Stimulated activated CD8-positive, alpha-beta memory T cell treated with anti-CD3 and anti-CD28 coated beads, Interleukin-4, amount 100 ng/mL, for 48 hours (primary cell): ENCODE measurements at places on chromosomes 5 and 9.

GRCh38 chr5:168159425-168159824, 132.0 kb upstream of the WWC1 start:
- DNase-seq, result no peak

DNA sequence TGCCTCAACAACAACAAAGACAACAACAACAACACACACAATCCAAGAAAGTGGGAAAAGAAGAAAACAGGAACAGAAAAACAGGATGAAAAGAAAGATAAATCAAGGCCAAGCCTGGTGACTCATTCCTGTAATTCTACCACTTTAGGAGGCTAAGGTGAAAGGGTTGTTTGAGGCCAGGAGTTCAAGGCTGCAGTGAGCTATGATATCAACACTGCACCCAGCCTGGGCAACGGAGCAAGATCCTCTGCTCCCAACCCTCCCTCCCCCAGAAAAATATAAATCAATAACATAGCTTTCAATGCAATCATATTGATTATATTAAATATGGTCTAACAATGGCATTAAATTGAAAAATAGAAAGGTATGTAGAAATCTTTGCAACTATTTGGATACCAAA, 32.1 kb downstream of the CENPK start:
- DNase-seq, result no peak

GRCh38 chr9:120755810-120756434, 37.3 kb downstream of the FBXW2 start:
- DNase-seq, result peak; percentile 79

DNA sequence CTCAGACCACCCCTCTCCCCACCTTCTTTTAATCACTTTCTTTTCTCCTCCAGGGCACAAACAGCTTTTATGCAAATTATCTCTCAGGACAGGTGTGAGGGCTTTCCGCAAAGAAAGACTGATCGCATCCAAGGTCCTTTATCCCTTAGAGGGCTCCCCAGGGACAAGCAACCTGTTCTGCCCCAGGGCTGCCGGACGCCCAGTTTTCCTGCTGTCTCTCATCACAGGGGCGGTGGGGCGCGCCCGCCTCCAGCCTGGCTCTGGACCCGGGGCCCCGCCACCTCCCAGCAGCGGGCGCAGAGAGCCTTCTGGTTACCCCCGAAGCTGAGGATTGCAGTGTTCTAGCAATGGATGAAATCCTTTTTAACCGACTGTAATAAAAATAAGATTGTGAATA, 266.1 kb downstream of the CWC27 start:
- DNase-seq, result no peak

- no peak for DNase-seq
These were observed 379.0 kb downstream of the GLIS3 start for GRCh38 chr9:3920604-3921582.

DNA sequence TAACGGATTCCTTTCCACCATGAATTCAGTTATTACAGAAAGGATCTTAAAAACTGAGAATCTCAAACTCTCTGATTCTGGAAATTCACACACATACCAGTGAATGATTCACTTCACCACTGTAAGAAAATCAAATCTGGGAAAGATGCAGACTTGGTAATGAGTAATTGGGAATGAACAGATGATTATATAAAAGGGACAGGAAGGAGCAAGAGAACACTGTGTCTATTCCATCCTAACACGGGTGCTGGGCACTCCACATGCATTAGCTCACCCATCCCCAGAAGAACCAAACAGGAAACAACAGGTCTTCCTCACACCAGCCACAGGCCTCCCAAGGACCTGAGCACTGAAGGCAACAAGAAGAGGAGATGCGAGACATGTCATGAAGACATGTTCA, 74.8 kb upstream of the ZNF622 start:
- DNase-seq, result no peak

GRCh38 chr5:159971038-159971437, 37.9 kb upstream of the TTC1 start:
- DNase-seq, result no peak

DNA sequence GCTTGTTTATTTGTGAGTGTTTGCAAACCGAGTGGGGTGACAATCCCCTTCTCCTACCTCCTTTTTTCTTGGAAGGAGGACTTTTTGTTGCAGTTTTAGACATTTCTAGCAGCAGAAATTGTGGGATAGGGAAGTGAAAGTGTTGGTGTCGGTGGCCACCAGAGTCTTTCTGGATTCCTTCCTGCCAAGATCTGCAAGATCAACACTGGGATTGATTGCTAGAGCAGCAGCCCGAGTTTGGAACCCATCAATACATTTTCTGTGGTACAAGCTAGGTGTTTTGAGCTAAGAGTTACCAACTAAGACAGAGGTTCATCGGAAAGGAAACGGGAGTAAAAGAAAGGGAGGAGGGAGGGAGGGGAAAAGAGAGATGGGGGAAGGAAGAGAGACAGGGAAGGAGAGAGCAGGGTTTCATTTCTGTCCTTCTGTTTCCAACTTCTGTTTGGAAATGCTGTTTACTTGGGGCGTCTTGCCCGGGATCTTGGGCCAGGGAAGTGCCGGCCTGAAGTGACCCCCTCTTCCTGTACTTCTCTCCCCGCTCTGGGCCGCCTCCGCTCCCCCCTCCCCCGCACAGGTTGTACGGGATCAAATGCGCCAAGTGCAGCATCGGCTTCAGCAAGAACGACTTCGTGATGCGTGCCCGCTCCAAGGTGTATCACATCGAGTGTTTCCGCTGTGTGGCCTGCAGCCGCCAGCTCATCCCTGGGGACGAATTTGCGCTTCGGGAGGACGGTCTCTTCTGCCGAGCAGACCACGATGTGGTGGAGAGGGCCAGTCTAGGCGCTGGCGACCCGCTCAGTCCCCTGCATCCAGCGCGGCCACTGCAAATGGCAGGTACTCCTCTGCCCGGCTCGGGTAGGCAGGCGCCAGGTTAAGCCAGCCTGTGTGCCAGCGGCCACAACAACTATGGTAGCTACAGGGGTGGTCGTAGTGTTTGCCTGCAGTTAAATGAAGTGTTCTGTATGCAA, 4.0 kb downstream of the ISL1 start:
- DNase-seq, result no peak

DNA sequence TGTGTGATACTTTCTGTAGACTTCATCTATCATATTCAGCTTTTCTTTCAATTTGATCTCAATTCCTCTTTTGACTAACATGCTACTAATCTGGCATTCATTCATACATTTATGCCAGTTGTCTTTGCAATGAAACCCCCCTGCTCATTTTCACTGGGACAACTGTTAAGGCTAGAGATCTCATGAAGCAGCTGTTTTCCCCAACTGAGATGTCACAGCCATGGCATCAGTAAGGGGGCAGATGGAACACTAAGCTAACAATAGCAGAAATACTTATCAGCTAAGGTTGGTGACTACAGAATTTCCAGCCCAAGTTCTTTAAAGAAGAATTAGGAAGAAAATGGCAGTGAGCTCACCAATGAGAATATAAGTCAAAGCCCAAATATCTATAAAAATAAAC, 9.4 kb downstream of the TMED7 start:
- DNase-seq, result no peak

- no peak for DNase-seq
These were observed 37.2 kb downstream of the DCAF12 start for GRCh38 chr9:34089311-34089710.

- no peak for DNase-seq
These were observed 107.8 kb downstream of the KCNIP1 start for GRCh38 chr5:170611449-170612090.

- no peak for DNase-seq
These were observed 76.3 kb downstream of the EFNA5 start for GRCh38 chr5:107594253-107595045.

GRCh38 chr9:124351672-124352468, 63.4 kb downstream of the PSMB7 start:
- no peak for DNase-seq

- no peak for DNase-seq
These were observed 1.6 kb downstream of the HINT1 start for GRCh38 chr5:131163276-131164119.

DNA sequence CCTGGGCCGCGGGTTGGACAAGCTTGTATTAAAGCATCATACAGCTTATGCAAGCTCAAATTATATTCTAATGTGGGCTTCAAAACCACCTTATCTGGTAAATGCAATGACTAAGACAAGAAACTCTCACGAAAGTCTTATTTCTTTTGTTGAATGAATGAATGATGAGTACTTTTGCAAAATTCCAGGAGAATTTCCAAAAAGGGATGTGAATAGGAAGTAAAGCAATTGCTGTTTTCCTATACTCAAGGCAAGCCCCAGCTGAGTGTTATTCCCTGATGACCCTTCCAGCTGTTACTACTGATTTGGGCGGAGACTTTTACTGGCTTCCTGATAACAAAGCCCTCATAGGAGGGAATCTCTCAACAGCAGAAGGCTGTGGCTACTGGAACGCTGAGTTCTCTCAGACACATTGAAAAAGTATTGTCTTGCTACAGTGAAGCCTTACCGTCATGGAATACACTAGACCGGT, 162.8 kb downstream of the SREK1 start:
- no peak for DNase-seq

DNA sequence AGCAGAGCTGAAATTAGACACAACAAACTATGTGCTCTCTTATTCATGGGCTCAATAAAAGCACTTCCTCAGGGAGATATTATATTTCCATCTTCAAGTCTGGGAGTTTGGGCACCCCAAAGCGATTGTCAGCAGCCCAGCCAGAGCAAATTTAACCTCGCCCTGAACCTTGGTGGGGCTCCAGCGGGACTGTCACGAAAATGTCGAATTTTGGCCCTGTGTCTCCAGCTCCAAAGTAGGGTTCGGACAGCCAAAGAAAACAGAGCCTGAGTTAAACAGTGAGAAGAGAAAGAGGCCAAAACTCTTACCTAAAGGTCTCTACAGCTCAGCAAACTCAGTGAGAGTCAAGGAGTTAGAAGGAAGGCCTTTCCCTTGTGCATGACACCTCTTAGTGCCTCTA, 432.9 kb downstream of the SPATA31D1 start:
- DNase-seq, result no peak

DNA sequence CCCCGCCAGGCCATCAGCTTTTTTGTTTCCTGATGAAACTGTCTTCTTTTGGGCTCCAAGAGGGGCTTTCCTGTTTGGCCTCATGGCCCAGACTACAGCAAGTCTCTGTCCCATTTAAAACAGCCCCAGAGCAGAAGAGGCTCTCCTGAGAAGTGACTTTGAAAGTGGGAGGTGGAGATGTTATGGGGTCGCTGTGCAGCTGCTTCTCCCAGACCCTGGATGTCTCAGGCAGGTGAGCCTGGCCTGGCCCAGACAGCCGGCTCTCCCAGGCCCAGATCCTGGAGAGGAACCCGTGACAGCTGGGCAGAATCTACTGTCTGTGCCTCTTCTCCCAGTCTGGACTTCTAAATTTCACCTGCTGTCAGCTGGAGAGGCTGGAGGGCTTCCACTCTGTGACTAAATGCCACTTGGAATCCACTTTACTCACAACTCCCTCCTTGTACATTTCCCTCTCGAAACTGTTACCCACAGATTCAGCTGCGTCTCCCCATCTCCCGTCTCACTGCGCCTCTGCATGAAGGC, 20.6 kb downstream of the FAM78A start:
- DNase-seq, result peak; percentile 34

DNA sequence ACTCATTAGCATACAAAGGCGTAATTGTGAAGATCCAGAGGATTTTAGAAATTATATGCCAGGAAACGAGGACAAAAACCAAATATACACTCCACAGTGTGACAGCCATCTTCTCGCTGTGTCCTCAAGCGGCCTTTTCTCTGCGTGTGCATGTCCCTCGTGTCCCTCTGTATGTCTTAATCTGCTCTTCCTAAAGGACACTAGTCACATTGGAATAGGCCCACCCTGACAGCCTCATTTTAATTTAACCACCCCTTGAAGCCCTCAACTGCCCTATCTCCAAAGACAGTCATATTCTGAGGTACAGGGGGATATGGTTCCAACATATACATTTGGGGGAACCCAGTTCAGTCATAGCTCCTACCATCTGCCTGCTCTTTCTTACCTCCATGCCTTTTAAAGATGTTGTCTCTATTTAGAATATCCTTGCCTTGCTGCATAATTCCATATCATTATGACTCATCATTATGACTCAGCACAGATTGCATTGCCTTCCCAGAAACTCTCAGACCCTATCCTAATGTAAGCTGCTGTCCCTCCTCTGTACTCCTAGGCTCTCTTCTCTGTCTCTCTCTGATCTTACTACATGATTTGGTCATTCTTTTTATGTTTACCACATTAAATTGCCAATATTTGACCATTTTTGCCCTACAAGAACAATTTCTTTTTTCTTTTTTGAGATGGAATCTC, 210.9 kb downstream of the AOPEP start:
- DNase-seq, result no peak

GRCh38 chr9:137492464-137493363, 33.6 kb upstream of the NSMF start:
- DNase-seq, result peak; percentile 50

- DNase-seq, result no peak
These were observed 42.8 kb downstream of the SETX start for GRCh38 chr9:132311978-132312377.

DNA sequence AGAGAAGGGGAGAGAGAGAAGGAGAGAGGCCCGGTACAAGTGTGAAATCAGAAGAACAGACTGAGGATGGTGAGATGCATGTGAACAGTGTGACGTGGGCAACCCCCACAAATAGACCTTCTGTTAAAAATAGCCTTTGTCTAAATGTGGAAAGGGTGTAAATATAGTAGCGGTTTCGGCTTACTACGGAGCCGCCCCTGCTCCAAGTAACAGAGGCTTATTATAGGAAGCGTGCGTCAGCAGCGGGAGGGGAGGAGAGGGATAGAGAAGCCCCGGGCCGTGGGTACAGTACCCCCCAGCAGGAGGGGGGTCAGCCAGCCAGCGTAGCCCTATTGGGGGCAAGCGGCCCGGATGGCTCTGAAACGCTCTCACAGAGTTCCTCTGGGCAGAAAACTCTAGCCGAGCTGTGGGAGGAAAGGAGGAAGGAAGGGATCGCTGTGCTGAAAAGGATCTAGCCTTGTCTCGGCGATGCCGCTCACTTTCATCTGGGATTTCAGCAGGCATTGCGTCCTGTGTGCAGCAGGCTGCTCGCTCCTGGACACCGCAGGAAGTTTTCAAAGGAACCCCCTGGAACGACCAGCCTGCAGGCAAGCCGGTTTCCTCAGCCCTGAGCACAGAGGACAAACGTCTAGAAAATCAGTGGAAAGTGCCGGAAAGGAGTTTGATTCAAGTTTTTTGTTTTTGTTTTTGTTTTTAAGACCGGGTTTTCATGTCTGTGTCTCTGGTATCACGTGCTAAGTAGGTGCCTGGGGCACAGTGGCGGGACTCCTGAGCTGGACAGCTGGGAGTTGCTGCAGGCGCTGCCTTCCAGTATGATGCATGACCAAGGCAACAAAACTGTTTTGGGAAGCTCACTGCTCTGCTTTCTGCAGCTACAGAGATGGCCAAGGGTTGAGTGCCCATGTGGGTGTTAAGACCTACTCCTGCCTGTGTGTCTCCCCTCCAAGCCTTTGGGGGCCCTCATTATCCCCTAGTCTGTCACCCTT, 146.6 kb downstream of the SEC61B start:
- DNase-seq, result no peak

DNA sequence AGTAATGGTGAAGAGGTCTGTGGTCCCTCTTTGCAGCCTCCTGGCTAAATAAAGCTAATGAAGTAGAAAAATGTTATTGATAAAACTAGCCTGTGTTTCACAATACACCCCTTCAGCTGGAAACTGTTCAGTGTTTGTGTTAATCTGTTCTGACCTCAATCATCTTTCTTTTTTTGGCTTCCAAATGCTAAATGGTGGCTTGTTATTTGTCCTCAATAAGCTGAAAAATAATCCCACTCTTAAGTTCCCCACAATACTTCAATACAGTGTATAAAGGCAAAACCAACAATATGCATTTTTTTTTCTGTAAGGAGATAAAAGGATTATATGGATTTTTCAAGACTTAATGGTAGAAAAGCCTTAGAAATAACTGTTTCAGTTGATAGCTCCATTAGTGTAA, 560.5 kb downstream of the TUSC1 start:
- DNase-seq, result no peak

GRCh38 chr5:16675806-16676205, 59.0 kb upstream of the RETREG1 start:
- DNase-seq, result no peak
